Activated naive CD4-positive, alpha-beta T cell treated with anti-CD3 and anti-CD28 coated beads, Interleukin-2, amount 50 U/mL, for 16 hours (primary cell): ENCODE measurements at places on chromosomes 16 and 17.

GRCh38 chr16:49324703-49325102, 43.1 kb upstream of the CBLN1 start:
- DNase-seq, result no peak

DNA sequence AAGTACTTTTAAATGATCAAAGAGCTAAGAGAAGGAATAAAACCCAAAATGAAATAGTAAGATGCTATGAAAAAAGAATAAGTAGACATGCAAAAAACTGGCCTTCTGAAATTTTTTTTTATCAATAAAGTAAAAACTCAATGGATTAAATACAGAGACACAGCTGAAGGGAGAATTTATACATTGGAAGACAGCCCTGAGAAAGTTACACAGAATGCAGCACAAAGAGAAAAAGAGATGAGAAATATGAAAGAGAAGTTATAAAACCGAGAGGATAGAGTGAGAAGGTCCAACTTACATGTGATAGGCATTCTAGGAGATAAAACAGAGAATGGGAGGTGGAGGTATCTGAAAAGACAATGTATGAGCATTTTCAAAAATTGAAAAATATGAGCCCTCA, 57.0 kb downstream of the MARF1 start:
- no peak for DNase-seq

- no peak for DNase-seq
Measured at GRCh38 chr17:8310601-8311123, 621 bp downstream of the ARHGEF15 start.

- no peak for DNase-seq
Measured at GRCh38 chr16:58026705-58027160, 1.2 kb downstream of the MMP15 start.

- DNase-seq, result no peak
Measured at GRCh38 chr16:85917959-85918358, 19.0 kb downstream of the IRF8 start.

GRCh38 chr17:2958706-2959222, 104.6 kb downstream of the OR1D5 start:
- DNase-seq, result no peak

- DNase-seq, result no peak
Measured at GRCh38 chr17:4174556-4174955, 31.6 kb downstream of the CYB5D2 start.

- DNase-seq, result no peak
Measured at GRCh38 chr17:77098884-77099545, 41.8 kb upstream of the SEC14L1 start.

DNA sequence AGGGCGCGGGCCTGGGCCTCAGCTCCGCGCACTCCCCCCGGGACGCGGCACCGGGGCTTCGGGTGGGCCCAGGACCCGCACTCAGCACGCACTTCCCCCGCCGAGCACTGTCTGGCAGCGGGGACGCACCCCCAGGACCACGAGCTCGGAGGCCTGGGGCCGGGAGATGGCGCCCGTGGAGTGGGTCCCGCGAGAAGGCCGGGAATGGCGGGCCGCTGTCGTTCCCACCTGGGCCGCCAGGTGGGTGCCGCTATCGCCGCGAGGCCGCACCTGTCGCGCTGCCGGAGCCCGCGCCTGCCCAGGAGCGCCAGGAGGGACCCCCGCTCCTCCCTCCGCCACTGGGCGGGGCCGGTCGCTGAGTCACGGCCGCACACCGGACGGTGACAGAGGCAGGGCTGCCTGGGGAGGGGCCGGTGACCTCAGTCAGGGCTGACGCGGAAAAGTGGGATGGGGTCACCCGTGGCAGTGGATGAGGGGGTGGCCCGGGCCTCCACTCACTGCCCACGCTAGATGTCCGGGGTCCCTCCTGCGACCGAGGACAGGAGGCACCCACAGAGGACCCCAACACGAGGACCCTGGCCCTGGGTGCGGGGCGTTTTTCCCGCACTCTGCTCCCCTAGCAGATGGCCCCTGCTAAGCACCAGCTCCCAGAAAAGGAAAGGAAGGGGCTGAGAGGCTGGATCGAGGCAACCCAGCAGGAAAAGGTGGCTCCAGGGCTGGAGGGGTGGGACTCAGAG, 6.9 kb upstream of the ACTG1 start:
- peak; percentile 70 for DNase-seq

DNA sequence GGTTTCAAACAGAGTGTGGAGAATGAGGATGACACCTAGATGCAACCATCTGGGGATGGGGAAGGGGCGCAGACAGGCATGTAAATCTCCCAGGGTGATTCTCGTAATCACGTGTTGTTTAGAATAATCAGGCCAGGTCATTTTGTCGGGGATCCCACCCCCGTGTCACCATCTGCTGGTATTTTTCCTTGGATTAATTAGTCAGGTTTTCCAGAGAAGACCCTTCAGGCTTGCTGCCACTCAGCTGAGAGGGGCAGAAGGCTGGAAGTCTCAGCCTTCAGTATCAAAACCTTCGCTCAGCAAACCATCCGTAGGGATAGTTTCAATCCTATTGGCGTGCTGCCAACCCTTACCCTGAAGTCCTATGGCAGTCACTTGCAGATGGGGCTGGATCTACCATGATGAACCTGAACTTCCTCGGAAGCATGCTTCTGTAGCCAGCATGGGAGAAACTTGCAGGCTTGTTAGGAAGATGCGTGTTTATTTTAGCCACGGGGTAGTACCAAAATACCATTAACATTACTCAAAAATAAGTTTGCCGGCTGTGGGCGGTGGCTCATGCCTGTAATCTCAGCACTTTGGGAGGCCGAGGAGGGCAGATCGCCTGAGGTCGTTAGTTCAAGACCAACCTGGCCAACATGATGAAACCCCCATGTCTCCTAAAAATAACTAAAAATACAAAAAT, 7.5 kb upstream of the ADCY9 start:
- no peak for DNase-seq

DNA sequence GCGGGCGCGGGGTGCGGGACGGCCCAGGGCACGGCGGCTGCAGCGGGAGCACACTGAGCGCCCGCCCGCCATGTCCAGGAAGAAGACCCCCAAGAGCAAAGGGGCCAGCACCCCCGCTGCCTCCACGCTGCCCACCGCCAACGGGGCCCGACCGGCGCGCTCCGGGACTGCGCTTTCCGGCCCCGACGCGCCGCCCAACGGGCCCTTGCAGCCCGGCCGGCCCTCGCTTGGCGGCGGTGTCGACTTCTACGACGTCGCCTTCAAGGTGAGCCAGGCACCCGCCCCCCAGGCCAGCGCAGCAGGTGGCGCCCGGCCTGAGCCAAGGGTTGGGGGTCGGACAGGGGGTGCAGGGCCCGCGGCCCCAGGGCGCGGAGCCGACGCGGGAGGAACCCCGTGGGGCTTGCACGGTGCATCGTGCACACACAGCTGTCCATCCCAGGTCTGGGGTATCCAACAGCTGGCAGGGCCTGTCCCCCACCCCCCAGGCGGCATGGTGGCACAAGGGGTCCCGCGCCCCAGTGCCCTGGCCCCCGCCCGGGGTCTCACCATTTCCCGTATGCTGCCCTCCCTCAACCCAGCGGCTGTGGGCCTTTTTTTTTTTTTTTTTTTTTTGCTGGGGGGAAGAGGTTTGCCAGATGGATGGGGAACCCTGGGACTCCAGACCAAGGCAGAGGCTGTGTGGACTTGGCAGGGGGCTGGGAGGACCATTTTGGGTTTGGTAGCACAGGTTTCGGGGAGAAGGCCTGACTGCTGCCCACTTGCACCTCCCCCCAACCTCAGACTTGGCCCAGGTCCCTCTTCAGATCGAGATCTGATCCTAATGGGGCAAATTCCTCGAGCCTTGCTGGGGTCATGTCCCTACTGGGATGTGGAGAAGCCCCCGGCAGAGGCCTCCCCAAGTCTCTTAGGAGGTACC, 547 bp downstream of the RAB26 start:
- DNase-seq, result no peak

- no peak for DNase-seq
Measured at GRCh38 chr16:26795184-26795583, 271.5 kb upstream of the C16orf82 start.

DNA sequence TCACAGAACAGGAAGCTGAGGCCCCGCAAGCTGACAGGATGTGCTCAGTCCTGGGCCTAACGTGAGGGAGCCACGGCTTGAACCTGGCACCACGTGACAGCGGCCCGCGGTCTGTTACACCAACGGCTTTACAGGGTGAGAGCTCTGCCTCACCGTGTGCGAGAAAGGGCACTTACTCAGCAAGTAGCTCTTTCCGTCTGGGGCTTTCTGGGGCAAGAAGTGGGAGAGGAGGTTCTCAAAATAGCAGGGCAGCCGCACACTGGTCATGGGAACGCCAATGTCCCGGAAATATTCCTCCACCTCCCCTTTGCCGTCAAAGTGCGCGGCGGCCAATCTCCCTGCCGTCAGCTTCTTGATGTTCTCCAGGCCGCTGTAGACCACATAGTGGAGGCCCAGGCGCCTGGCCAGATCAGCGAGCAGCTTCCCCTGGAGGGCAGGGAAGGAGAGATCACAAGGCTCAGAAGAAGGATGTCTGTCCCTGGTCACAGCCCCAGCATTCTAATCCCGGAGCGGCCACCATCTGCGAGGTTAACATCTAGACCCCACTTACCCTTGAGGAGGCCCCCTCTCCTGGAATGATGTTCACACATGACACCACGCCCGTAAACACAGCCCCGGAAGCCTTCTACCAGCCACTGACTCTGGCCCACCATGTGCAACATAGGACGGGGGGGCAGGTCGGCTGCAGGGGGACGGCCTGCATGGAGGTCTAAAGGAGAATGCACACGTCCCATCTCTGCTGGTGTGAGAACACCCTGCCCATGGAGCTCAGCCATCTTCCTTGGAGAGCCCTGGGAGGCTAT, 8.2 kb downstream of the NMRAL1 start:
- DNase-seq, result peak; percentile 26

GRCh38 chr17:32971171-32971570, 20.5 kb upstream of the SPACA3 start:
- DNase-seq, result no peak

- no peak for DNase-seq
Measured at GRCh38 chr16:82236415-82236814, 66.4 kb upstream of the MPHOSPH6 start.

GRCh38 chr17:68288804-68289203, 2.1 kb downstream of the SLC16A6 start:
- DNase-seq, result no peak

DNA sequence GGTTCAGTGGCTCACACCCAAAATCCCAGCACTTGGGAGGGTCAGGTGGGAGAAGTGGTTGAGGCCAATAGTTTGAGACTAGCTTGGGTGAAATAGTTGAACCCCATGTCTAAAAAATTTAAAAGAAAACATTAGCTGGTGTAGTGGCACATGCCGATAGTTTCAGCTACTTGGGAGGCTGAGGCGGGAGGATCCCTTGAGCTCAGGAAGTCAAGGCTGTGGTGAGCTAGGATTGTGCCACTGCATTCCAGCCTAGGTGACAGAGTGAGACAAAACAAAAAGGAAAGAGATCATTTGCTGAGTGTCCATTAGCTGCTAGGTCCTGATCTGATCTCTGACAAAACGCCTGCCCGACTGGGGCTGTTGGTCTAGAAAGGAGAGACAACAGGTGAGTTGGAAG, 14.1 kb upstream of the DBNDD1 start:
- no peak for DNase-seq

DNA sequence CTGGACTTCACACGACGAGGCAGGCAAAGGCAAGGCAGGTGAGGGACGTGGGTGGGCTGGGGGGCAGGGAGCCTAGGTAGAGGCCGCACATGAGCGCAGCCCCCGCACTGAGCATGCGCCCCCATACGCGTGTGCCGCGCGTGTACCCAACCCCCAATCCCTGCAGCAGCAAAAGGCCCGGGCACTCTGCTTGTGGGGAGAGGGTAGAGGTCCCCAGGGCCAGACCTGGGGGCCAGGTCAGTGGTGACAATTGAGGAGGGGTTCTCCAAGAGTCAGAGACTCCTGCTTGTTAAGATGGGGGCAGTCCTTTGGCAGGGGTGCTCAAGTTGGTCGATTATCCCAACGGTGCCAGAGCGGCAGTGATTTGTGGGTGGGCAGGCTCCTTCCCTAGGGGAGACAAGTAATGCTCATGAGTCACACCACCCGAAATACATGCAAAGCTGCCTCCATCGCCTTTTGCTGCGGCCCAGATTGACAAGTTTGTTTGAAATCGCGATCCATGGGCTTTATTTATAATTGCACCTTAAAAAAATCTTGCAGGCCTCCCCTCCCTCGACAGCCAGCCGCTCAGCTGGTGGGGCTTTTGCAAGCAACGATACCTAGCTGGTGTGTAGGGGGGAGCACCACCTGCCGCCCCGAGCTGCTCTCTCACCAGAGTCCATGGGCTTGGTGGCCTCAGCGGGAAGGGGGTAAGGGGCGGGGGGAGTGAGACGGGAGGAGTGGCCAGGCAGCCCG, 1.1 kb upstream of the GIT1 start:
- DNase-seq, result peak; percentile 13

- DNase-seq, result no peak
Measured at GRCh38 chr16:12025472-12025871, 48.9 kb downstream of the SNX29 start.

- DNase-seq, result no peak
Measured at GRCh38 chr17:80000981-80001775, 34.5 kb downstream of the TBC1D16 start.

DNA sequence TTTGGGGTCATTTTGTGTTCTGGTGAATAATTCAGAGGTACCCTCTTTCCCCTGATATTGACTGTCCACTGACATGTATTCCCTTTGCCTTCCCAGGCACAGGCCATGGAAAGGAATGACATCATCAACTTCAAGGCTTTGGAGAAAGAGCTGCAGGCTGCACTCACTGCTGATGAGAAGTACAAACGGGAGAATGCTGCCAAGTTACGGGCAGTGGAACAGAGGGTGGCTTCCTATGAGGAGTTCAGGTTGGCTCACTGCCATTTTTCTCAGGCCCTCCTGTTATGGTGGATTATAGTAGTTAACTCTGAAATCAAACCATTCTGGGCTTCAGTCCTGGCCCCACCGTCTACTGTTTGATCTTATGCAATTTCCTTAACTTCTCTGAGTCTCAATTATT, 1.6 kb upstream of the EFTUD2 start:
- DNase-seq, result no peak

DNA sequence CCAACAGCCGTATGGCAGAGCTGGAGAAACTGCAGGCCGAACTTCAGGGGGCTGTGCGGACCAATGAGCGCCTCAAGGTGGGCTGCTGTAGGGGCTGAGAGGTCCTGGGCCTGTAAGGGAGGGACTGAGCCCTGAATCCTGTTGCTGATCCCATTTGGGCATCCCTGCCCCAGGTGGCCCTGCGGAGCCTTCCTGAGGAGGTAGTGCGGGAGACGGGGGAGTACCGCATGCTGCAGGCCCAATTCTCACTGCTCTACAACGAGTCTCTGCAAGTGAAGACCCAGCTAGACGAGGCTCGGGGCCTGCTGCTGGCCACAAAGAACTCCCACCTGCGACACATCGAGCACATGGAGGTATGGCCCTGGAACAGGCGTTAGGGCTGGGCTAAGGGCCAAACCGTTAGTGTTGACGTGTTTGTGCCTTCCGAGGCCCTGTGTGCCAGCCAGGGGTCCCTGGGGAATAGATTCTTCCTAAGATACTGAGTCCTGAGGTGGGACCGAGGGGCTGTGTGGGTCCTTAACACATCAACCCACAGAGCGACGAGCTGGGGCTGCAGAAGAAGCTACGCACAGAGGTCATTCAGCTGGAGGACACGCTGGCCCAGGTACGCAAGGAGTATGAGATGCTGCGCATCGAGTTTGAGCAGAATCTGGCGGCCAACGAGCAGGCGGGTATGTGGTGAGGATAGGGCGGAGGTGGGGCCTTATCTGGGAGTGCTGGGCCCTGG, 4.2 kb downstream of the RNF40 start:
- DNase-seq, result no peak
